IMR-90 (cell line): ENCODE measurements at places on chromosomes 6 and 20. TPM values are rescaled to one million over a fixed set of nuclear protein-coding genes. Genes with fewer than 3 reads are reported as not detected.
A peak's percentile ranks its signal among the peaks of the same experiment; 100 is the strongest.

Gene PRRT1
- total RNA-seq = not detected in 2 replicates

Gene LHFPL5
- not detected in 2 replicates for total RNA-seq

Gene GPR6
- not detected in 2 replicates for total RNA-seq

Gene COL20A1
- not detected in 2 replicates for total RNA-seq

Gene ARMC12
- total RNA-seq = 0.18 and 0.28 TPM in 2 replicates

Gene PEDS1
- 24.0 and 25.3 TPM in 2 replicates for total RNA-seq

Gene ISM1
- total RNA-seq = not detected in 2 replicates

Gene TGM3
- not detected in 2 replicates for total RNA-seq

Gene VSTM2L
- under 0.01 and 0.18 TPM in 2 replicates for total RNA-seq

Gene TDRD6
- not detected in 2 replicates for total RNA-seq

Gene SYNDIG1
- not detected in 2 replicates for total RNA-seq

Gene ANKRD66
- not detected in 2 replicates for total RNA-seq

Gene CARMIL1
- total RNA-seq = 2.9 and 3.3 TPM in 2 replicates

GRCh38 chr6:21441386-21441785 lies 152.2 kb upstream of the SOX4 start:
- DNase-seq = peak; percentile 7

- no peak for DNase-seq
Observed at GRCh38 chr6:2183246-2183645, 62.2 kb downstream of the GMDS start.

- no peak for DNase-seq
Observed at GRCh38 chr20:31836853-31837608, 8.4 kb downstream of the FOXS1 start.

GRCh38 chr6:31871046-31871659 lies 7.6 kb downstream of the SLC44A4 start:
- peak; percentile 38 for DNase-seq

DNA sequence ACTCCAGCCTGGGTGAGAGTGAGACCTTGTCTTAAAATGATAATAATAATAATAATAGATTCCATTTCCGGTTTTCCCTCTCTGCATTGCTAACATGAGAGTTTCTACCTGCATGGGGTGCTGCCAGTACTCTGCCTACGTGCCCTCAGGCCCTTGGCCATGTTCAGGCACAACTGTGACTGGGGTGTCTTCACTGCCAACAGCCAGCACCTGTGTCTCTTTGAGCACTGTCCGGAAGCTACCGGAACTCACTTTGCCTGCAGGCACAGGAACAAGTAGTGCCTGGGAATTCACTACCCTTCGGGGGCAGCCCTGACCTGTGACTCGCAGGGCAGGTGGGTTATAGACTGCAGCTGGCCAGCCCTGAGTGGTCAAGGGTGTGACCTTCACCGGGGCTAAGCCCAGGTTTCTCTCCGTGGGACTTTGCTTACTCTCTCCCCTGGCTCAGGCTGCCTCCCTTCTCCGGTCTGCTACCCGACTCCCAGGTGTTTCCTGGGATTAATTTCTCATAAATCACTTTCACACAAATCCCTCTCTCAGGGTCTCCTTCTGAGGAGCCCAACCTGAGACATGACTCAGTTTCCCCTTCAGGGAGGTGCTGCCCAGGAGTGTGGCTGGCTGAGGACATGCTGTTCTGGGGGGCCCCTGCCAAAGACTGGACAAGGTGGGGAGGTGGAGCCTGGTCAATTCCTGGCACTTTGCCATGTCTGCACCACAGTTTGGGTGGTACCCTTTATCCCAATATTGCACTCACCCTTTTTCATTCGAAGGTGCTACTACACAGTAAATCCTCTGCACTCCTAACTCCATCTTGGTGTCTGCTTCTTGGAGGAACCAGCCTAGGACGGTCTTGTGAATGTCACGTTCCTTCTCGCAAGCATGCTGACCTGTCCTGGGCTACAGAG lies 79.5 kb upstream of the RALGAPA2 start:
- no peak for DNase-seq

GRCh38 chr6:107401573-107401972 lies 57.8 kb downstream of the PDSS2 start:
- DNase-seq = no peak
